ENCODE measurements at places on chromosomes 4 and X.

DNA sequence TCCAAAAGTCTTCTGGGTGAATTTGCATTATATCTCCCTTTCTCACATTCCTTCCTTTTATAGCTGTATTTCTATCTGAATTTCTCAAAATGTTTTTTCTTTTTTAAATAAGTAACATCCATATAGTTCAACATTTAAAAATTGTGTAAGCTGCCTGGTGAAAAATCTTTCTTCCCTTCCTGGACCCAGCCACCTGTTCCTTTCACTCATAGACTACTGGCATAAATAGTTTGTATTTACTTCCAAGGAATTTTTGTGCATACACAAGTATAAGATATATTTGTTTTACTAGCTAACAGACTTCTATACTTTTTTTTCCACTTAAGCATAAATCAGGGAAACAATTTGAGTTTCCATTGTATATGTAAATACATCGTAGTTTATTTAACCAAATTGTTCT lies 35.7 kb downstream of the PACRGL start:
- DNase-seq, result no peak

DNA sequence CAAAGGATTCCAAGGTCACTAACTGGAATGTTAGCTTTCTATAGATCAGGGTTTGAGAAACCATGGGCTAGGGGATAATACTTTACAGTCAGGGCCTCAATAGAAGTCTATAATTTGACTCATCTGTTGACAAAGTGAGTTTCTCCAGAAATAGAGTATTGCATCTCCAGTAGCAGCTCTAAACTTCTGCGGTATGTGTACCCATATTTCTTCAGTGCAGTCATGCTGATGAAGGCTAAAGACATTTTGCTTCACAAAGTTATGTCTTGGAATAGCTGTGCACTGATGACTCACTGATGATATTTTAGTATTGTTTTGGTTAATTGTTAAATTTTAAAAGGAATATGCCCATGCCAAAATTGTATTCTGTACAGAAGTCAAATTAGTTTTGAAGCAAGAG lies 464.9 kb upstream of the AMOT start:
- no peak for DNase-seq

DNA sequence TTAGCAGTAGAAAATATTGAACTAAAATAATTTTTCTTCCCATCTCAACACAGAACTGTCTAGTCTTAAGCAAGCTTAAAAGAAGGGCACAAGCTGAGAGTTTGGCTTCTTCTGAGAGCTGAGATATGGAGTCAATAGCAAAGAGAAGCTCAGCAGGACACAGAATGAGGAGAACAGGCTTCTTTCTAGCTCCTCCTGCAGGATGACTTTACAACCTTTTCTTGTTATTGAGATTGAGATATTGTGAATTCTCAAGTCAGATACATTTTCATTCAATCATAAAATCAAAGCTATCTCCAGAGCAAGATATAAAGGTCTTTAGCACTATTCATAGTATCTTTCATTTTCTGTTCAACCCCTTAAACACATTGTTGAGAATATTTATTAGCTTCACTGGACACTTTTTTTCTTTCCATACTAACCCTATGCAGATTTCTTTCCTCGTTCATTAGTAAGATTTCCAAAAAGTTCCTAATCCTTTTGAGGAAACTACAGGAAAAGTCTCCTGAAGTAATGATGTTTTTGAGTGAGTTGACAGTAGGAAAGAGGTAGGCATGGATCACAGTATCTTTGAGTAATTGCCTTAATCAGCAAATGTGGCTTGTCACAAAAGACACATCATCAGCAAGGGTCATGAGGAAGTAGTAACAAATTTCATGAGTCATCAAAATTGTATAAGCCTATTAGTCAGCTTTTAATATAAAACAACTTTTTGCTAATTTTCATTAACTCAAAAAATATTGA lies 17.8 kb upstream of the CXCL3 start:
- DNase-seq, result no peak

GRCh38 chrX:48996969-48997368 lies 5.1 kb downstream of the GRIPAP1 start:
- no peak for DNase-seq

- no peak for DNase-seq
These were observed 60.9 kb downstream of the CLOCK start for GRCh38 chr4:55485821-55486220.

DNA sequence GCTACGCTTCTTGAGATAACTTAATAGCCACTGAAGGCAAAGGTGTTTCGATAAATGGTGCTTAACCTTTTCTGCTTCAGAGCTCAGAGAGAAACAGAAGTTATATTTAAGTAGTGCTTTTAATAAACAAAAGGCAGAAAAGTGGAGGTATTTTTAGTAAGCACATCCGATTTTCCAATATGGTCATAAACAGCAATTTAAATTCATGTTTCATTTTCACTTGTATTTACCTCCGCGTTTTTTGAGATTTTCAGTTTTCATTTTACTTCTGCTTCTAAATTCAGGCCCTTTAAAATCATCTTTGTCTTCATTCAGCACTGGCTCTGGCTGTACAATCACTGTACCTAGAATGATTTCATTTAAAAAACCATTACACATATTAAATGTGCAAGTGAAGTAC lies 92.4 kb downstream of the ATRX start:
- DNase-seq, result no peak

GRCh38 chr4:145299380-145300076 lies 119.1 kb upstream of the OTUD4 start:
- no peak for DNase-seq

- no peak for DNase-seq
These were observed 5.1 kb upstream of the SLC25A6 start for GRCh38 chrX:1397001-1397400.

- DNase-seq, result no peak
These were observed 588.3 kb upstream of the DIPK2B start for GRCh38 chrX:45788941-45789348.

- DNase-seq, result no peak
These were observed 186.0 kb downstream of the HHIP start for GRCh38 chr4:144831971-144832370.

- DNase-seq, result no peak
These were observed 200.2 kb downstream of the SPRY1 start for GRCh38 chr4:123596805-123597204.

DNA sequence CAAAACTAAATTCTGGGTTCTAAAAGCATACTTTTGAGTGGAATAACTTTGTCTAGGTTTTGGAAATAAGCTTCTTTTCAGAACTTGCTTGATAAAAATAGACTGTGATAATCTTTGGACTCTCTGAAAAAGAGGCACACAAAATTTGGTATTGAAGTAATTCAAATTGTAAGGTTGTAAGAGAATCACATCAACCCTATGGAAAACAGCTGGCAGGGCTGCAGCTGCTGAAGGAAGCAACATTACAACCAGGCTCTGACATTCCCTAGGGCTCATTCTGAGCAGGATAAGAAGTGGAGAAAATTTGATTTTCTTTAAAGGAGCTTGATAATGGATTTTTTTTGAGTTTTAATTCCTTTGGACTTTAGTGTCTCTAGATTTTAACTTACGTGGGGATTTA lies 147.6 kb downstream of the FSTL5 start:
- DNase-seq, result no peak

DNA sequence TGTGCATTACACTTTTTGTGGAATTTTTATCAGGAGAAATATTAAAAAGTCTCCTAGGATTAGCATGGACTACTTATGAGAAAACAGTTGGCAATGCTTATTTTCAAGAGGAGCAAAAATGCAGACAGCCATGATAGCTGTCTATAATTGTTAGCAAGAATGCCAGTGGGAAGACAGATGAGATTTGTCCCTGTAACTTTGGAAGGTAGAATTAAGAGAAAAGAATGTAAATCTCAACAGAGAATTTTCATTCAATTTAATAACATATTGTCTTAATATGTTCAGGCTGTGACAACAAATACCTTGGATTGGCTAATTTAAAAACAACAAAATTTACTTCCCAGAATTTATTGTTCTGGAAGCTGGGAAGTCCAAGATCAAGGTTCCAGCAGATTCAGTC lies 349.2 kb downstream of the IQCM start:
- DNase-seq, result no peak

GRCh38 chrX:20026278-20026677 lies 35.4 kb upstream of the BCLAF3 start:
- DNase-seq, result no peak

DNA sequence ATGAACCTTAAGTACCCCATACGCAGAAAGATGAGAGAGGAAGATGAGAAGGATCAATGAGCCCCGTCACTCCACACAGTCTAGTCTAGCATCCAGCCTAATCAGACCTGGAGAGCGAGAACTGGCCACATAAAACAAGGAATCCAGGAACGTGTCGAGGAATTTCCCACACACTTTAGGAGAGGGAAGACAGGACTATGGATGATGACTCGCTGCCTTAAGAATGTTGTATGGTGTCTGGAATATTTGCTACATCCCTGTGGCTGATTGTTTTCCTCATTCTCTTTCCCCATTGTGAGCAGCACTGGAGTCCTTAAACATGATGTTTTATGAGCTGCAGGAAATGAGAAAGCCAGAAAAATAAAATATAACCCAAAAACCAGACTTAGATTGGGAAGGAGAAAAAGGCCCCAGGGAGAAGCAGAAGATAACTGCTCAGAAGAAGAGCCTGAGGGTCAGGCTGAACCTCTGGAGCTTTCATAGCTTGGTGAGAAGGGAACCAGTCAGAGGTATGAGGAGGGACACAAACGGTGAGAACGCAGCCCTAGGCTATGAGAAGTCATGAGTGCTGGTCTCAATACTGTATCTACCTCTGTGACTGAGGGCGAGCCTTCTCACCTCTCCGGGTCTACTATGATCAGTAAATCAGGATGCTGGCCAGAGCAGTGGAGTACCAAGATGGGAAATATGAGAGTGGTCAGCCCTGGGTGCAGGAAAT lies 139.5 kb upstream of the NOCT start:
- DNase-seq, result no peak

- no peak for DNase-seq
These were observed 491.2 kb downstream of the INPP4B start for GRCh38 chr4:142354794-142355420.

GRCh38 chrX:12986164-12986779 lies 11.4 kb downstream of the TMSB4X start:
- DNase-seq, result no peak

GRCh38 chr4:6200922-6201362 lies 593 bp upstream of the JAKMIP1 start:
- DNase-seq, result no peak

- no peak for DNase-seq
These were observed 28.6 kb downstream of the CBR4 start for GRCh38 chr4:168981460-168981859.

DNA sequence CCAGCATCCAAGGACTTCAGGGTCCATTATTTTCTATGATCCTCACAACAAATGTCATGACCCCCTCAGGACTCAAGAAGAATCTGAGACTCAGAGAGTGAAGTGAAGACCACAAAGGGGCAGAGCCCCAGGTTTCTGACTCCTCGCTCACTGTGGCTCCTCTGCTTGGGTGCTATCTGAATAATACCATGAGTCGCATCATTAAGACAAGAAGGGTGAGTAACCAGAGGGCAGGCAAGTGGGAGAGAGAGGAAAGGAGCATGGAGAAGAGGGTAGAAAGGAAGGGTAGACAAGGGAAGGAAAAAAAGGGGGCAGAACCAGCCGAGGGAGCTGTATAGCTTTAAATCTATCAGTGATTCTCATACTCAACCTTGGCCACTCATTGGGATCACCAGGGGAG lies 15.5 kb upstream of the HSD17B10 start:
- DNase-seq, result no peak

- DNase-seq, result no peak
These were observed 109.7 kb upstream of the ARX start for GRCh38 chrX:25125483-25125882.

DNA sequence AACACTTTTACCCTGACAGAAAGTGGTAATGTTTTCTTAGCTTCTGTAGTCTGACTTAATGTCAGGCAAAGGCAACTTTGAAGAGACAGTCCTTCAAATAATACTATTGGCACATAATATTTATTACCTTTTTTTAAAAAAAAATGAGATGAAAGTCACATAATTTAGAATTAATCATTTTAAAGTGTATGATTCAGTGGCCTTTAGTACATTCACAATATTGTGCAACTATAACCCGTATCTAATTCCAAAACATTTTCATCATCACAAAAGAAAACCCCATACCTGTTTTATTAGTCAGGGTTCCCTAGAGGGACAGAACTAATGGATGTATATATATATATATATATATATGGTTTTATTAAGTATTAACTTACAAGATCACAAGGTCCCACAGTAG lies 94.8 kb upstream of the TEX13A start:
- DNase-seq, result no peak

GRCh38 chrX:37658343-37659030 lies 27.1 kb upstream of the XK start:
- no peak for DNase-seq

DNA sequence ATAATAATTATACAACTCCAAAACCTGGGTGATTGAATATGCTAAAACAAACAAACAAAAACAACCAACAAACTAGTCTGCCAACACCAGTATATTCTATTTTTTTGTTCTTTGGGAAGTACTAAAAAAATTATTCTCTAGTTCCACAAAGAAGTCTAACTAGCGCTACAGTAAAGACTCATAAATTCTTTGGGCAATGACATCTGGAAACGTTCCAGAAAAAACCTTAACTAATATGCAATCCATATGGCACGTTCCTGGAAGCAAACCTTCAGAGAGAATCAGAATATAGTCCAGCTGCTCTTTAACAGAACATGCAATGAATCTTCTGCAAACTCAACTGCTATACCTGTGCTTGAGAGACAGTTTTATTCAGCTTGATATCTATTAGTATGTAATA lies 500.1 kb downstream of the TRAM1L1 start:
- DNase-seq, result no peak

Measured in DMS153 (cell line).